ENCODE measurements at places on chromosomes 3 and 15. TPM values are rescaled to one million over a fixed set of nuclear protein-coding genes. Genes with fewer than 3 reads are reported as not detected.

EOMES gene
- total RNA-seq: not detected

- DNase-seq: no peak
These were observed 234.7 kb upstream of the LYSMD4 start for GRCh38 chr15:99967841-99968371.

GRCh38 chr3:152160350-152161011 is 108.2 kb upstream of the MBNL1 start:
- DNase-seq: no peak

GRCh38 chr15:81560405-81560804 is 186.4 kb upstream of the TMC3 start:
- no peak for DNase-seq

- no peak for DNase-seq
These were observed 19.8 kb downstream of the ST8SIA2 start for GRCh38 chr15:92413510-92413909.

GRCh38 chr3:138678086-138678485 is 69.5 kb downstream of the FAIM start:
- DNase-seq: no peak

PRR20G gene
- total RNA-seq: not detected

TMEM207 gene
- total RNA-seq: not detected

DNA sequence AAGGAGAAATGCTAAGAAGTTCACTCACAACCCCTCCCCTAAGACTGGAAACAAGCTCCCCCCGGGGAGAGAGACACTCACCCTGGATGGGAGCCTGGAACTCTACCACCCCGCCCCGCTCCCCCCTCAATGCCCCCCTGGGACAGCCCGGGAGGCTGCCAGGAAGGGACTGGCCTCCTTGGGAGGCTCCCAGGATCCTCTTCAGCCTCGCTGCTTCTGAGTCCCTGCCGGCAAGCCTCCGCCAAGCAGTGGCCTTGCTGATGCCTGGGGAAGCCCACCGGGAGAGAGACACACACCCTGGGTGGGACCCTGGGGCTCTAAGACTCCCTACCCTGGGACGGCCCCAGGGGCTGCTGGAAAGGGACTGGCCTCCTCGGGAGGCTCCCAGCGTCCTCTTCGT is 33.4 kb downstream of the CPEB1 start:
- no peak for DNase-seq

GRCh38 chr15:33675246-33675645 is 293.1 kb upstream of the CHRM5 start:
- peak; percentile 49 for DNase-seq
